ENCODE measurements at places on chromosomes 2 and 18.
A peak's percentile ranks its signal among the peaks of the same experiment; 100 is the strongest.

GRCh38 chr2:177225965-177226360 lies 13.4 kb downstream of the HNRNPA3 start:
- DNase-seq = no peak

DNA sequence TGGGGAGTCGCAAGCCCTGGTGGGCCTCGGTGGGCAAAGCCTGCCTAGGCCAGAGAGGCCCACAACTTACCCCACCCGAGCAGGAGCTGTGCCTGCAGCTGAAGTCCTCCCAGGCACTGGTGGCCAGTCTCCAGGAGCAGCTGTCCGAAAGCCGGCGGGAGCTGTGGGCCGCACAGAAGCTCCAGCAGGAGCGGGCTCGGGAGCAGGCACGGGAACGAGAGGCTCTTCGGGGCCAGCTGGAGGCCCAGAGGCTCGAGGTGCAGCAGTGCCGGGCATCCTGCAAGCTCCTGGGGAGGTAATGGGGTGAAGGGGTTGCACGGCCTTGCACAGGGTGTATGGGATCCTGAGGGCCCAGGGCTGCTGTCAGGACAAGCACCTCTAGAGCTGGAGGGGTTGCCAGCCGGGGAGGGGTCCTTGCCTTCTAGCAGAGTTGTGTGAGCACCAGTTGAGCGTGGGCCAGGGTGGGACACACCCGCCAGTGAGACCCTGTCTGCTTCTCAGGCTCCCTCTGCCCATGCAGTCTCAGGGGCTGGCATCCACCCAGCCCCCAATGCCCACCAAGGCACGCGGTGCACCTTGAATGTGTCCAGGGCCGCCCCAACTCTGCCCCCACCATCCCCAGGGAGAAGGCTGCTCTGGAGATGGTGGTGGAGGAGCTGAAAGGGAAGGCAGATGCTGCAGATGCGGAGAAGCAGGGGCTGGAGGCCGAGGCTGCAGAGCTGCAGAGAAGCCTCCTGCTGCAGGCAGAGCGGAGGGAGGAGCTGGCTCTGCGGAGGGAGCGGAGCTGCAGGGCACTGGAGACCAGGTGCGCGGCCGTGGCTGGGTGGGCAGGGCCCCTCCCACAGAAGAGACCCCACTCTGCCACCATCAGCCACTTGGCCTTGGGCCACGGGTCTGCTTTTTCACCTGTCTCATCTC lies 27.2 kb downstream of the CROCC2 start:
- peak; percentile 4 for DNase-seq

- no peak for DNase-seq
These were observed 95.8 kb downstream of the KYNU start for GRCh38 chr2:142973160-142973821.

GRCh38 chr2:28413899-28414295 lies 21.2 kb downstream of the FOSL2 start:
- DNase-seq = no peak

GRCh38 chr2:147173189-147173581 lies 671.6 kb upstream of the ACVR2A start:
- DNase-seq = no peak

GRCh38 chr2:223889229-223889628 lies 51.8 kb upstream of the AP1S3 start:
- DNase-seq = no peak

- no peak for DNase-seq
These were observed 161.3 kb downstream of the INSIG2 start for GRCh38 chr2:118249531-118249930.

DNA sequence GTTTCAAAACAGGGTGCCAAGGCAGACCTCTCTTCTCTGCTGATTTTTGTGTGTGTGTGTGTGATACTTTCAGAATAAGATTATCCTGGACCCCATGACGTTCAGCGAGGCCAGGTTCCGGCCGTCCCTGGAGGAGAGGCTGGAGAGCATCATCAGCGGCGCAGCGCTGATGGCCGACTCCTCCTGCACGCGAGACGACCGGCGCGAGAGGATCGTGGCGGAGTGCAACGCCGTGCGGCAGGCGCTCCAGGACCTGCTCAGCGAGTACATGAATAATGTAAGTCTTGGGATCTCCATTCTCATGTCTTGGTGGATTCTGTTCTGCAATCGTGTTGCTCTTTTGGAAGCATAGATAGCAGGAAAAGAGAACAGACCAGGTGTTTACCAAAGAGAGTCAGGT lies 395.0 kb downstream of the LRRTM1 start:
- DNase-seq = no peak

DNA sequence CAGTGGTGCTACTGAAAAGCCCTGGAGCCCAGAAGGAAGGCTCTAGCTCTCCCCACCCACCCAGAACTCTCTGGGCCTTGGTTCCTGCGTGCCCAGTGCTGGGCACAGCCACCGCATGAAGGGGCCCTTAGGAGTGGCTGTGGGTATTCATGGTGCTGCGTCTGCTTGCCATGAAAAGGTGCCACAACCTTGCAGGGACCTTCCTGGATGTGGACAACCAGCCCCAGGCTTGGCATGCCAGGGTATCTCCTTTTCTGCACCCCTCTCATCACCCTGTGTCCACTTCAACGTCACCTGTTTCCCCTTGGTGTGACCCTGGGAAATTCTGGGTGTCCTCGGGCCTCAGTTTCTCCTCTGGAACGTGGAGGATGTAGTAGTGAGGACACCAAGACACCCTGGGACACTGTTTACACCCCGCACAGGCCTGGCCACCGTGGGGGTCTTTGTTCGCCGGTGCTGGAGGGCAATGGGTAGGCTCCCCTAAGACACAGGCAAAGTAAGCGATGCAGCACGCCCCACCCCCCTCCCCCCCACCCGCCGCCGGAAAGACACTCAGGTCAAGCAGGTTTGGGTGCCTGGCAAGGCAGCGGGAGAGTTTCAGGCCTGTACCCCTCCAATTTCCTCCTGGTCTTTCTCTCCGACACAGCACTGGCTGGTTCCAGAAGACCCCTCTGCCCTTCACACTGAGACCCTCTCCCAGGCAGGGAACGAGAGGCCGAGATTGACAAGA lies 34.8 kb upstream of the TAF1B start:
- no peak for DNase-seq

- no peak for DNase-seq
These were observed 13.0 kb upstream of the SLC9A2 start for GRCh38 chr2:102606353-102606752.

DNA sequence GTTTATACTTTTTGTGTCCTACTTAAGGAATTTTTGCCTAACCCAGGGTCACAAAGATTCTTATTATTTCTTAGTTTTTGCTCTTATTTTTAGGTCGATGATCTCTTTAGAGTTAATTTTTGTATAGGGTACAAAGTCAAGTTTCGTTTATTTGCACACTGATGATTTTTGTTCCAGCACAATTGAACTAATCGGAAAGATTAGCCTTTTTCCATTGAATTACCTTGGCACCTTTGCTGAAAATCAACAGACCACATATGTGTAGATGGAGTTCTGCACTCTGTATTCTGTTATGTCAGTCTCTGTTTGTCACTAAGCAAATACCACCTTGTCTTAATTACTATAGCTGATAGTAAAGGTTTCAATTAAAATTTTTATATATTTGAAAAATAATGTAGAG lies 18.7 kb downstream of the EML4 start:
- DNase-seq = no peak

DNA sequence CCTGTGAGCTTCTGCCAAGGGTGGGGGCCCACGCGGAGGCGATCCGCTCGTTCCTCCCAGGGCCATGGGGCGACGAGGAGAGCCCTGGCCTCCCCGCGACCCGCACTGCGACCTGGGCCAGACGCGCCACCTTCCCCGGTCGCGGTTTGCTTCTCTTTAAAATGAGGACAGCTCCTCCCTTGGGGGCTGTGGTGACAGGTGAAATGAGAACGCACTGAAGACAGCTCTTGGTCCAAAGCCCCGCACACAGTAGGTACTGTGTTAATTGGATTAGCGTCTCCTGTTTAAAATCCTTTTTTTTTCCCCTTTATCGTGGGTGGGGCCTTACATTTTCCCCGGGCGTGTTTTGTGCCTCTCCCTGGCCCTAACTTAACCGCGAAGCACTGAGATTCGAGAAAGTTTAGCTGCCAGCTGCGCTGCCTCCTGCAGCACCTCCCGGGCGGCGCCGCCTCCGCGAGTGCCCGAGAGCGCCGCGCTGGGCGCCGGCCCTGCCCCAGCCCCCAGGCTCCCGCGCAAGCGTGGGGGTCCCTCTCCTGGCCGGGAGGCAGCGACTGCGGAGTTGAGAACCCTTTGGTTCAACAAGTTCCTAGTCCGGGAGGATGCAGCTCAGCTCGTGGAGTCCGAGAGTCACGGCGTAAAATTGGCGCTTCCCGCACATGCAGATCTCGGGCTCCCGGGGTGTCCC lies 1.1 kb downstream of the HPCAL1 start:
- no peak for DNase-seq

DNA sequence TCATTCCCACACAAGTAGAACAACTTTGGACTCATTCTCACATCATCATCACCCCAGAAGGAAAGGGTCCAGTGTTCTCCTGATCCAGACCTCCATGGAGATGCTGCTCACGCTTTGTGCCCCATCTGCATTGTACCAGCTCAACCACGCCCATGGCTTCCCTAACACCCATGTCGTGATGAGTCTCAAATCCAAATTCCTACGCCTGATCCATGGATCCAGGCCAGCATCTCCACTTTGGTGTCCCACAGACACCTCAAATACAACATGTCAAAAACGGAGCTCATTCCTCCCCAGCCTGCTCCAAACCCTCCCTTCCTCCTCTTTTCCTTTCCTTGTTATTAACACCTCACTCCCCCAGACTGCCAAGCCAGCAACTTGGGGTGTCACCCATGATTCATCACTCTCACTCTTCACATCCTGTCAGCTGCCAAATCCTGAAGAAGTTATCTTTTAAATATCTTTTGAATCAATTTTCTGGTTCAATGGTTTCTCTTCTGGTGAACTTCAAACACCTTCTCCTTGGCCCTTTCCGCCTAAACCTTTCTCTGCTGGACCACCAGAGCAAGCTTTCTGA lies 30.2 kb upstream of the FAM124B start:
- DNase-seq = no peak
